ENCODE measurements at places on chromosomes 12 and 14.

DNA sequence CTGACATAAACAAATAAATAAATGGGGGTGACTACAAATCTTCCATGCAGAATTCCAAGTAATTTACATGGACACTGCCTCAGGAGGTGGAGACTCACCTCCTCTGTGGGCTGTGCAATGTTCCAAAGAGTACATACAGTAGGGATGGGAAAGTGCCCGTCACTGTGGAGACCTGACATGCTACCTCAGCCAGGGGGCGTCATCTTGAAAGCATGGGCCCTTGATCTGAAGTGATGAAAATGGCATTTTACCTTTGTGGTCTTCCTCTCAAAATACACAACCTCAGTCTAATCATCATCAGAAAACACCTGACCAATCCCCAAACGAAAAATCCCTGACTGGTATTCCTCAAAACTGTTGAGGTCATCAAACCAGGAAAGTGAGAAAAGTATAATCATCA lies 48.4 kb downstream of the ANAPC7 start:
- DNase-seq: no peak
- no peaks in the 10 kb centered on the region for H3K36me3 ChIP-seq
- no peak overlapping the region for H3K27ac ChIP-seq

GRCh38 chr14:74648601-74649000 lies 36.6 kb upstream of the LTBP2 start:
- no peaks in the 10 kb centered on the region for H3K27me3 ChIP-seq
- no peaks in the 10 kb centered on the region for H3K36me3 ChIP-seq
- DNase-seq: no peak

- H3K4me1 ChIP-seq: no peaks in the 10 kb centered on the region
- H3K4me3 ChIP-seq: no peak overlapping the region
- no peak for DNase-seq
Observed at GRCh38 chr14:33959692-33960151, 8.8 kb upstream of the EGLN3 start.

GRCh38 chr12:96130396-96131059 lies 63.6 kb upstream of the ELK3 start:
- H3K36me3 ChIP-seq: no peaks in the 10 kb centered on the region
- no peaks in the 10 kb centered on the region for H3K27me3 ChIP-seq
- no peak overlapping the region for H3K4me3 ChIP-seq

- DNase-seq: no peak
- no peaks in the 10 kb centered on the region for H3K4me1 ChIP-seq
- H3K4me3 ChIP-seq: no peak overlapping the region
- H3K27ac ChIP-seq: no peak overlapping the region
- no peaks in the 10 kb centered on the region for H3K36me3 ChIP-seq
- H3K27me3 ChIP-seq: peaks cover 2% of the 10 kb centered on the region
Observed at GRCh38 chr14:96264853-96265252, 8.8 kb downstream of the BDKRB1 start.

GRCh38 chr12:47387994-47388393 lies 308.2 kb upstream of the AMIGO2 start:
- no peak overlapping the region for H3K27ac ChIP-seq
- DNase-seq: no peak
- H3K36me3 ChIP-seq: no peaks in the 10 kb centered on the region
- H3K4me3 ChIP-seq: no peak overlapping the region
- no peaks in the 10 kb centered on the region for H3K27me3 ChIP-seq

DNA sequence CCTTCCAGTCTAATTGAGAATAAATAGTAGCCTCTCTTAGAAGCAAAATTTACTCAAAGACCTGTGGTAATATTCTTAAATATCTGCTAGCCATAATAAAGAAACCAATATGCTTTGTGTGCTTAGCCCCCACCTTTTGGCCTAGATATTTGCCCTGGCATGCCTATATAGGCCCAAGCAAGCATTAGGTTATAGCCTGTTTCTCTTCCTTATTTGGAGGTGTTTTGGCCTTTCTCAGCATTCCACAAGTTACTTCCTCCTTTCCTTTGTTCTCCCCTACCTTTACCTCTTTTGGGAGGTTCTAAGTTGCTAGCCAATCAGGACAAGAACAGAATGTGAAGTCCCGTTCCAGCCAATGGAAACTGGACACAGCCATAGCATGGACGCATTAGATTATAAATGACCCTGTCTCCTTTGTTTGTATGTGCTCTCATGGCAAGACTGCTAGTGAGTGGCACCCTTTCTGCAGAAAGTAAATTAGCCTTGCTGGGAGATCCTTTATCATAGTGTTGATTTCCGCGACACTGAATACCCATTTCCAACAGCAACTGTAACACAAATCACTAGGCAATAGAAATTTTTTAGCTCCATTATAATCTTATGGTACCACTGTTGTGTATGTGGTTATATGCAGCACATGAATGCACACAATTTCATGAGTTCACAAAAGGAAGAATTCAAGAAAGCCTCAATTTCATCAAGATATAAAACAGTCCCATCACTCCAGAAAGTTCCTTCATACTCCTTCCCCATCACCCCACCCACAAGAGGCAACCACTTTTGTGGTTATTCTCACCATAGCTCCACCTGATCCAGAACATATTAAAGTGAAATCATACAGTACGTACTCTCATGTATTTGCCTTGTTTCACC lies 37.6 kb downstream of the CEP83 start:
- no peak overlapping the region for H3K27ac ChIP-seq
- DNase-seq: no peak
- no peak overlapping the region for H3K4me3 ChIP-seq
- no peaks in the 10 kb centered on the region for H3K4me1 ChIP-seq

GRCh38 chr14:96197969-96198368 lies 6.7 kb upstream of the BDKRB2 start:
- H3K27me3 ChIP-seq: no peaks in the 10 kb centered on the region
- H3K4me3 ChIP-seq: no peak overlapping the region
- no peaks in the 10 kb centered on the region for H3K36me3 ChIP-seq
- H3K27ac ChIP-seq: no peak overlapping the region
- H3K4me1 ChIP-seq: no peaks in the 10 kb centered on the region

Data from prostate gland (tissue), 2 donors.